ENCODE measurements at places on chromosomes 6 and 20.

DNA sequence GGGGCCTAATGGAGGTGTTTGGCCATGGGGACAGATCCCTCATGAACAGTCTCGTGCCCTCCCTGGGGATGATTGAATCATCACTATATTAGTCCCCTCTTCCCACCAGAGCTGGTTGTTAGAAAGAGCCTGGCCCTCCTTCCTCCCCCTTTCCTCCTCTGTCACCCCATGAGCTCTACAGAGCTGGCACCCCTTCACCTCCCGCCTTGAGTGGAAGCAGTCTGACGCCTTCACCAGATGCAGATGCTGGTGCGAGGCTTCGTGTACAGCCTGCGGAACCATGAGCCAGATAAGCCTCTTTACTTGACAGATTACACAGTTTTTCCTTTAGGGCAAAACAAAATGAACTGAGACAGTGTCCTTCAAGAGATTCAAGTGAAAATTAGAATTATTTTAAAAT is 74.4 kb upstream of the RIPOR2 start:
- DNase-seq, result no peak

DNA sequence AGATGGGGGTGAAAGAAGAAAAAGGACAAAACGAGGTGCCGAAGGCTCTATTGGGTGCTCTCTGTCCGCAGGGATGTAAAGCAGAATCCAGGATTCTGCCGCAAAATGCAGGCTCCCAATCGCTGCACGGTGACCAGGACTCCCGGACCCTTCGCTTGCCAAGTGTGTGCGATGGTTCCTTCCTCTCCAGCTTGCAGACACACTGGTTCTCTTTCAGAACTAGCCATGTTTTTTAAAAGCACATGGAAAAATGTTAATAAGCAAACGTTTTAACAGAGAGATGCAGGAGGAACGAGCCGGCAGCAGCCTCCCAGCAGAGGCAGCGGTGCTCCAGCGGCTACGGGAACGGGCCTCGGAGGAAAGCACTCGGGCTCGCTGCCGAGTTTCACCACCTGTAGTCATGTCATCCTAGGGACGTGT is 59.6 kb downstream of the ZNF831 start:
- DNase-seq, result no peak

GRCh38 chr6:2632368-2632767 is 118.4 kb downstream of the MYLK4 start:
- no peak for DNase-seq

GRCh38 chr6:79778816-79779215 is 147.7 kb downstream of the SH3BGRL2 start:
- no peak for DNase-seq

GRCh38 chr6:6892744-6893583 is 214.8 kb upstream of the RREB1 start:
- DNase-seq, result no peak

- no peak for DNase-seq
These were observed 303.5 kb upstream of the TSHZ2 start for GRCh38 chr20:52668626-52669025.

DNA sequence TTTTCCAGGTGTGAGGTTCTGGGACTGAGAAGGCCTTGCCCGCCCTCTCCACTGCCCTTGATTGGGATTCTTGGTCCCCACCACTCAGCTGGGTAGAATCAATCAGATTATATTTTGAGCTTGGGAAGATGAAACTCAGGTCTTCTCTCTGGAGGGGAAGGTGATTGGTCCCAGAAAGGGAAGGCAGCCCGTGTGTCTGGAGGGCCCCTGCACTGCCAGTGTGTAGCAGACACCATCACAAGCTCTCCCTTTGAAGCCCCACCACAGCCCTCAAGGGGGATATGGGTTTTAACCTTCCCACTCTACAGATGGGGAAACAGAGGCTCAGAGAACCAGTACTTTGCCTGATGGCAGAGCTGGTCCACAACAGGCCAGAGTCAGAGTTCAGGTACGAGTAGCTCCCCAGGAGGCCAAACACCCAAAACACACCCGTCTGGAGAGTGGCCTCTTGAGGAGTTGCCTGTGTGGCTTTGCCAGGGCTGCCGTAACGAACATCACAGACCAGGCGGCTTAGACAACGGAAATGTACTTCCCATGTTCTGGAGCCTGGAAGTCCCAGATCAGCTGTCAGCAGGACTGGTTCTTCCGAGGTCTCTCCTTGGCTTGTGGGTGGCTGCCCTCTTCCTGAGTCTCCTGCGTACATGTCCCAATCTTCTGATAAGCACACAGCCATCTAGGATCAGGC is 205.6 kb downstream of the SYNDIG1 start:
- DNase-seq, result no peak

DNA sequence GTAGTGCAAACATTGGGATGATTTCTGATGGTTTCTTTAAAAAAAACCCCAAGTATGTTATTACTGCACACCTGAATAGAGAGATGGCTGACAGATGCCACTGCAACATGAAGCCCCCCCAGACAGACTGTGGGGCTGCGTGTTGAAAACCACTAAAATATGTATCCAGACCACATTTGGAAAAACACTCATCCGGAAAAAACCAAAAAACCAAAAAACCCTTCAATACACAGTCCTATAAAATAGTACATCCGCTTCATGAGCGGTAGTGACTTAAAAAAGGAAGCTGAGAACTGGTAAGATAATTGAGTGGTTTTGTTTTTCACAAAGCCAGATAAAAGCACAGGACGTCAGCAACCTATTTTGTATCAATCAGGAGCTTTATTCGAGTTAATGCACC is 47.1 kb upstream of the EDN3 start:
- no peak for DNase-seq

GRCh38 chr20:11255860-11256259 is 582.1 kb upstream of the JAG1 start:
- no peak for DNase-seq

DNA sequence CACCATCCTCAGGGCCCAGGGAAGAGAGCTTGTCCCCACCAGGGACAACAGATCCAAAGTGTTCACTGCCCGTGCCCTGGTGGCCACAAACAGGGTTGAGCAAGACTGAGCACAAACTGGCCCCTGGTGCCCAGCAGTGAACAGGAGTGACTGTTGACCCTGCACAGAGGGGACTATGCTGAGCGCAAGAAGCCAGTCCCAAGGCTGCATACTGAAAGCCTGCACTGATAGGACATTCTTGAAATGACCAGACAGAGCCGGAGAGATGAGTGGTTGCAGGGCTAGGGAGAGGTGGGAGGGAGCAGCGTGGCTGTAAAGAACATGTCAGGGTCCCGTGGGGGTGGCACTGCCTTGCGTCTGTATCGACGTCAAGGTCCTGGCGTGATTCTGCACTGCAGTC is 2.9 kb upstream of the FNDC11 start:
- DNase-seq, result no peak

- DNase-seq, result no peak
These were observed 51.2 kb upstream of the AKIRIN2 start for GRCh38 chr6:87753131-87753685.

DNA sequence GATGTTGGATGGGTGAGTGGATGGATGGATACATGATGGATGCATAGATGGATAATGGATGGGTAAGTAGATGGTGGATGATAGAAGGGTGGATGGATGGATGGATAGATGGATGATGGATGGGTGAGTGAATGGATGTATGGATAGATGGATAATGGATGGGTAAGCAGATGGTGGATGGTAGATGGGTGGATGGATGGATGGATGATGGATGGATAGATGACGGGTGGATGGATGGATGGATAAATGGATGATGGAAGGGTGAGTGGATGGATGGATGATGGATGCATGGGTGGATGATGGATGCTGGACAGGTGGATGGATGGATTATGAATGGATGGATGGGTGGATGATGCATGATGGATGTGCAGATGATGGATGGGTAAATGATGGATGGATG is 175.5 kb downstream of the TAF4 start:
- DNase-seq, result no peak

DNA sequence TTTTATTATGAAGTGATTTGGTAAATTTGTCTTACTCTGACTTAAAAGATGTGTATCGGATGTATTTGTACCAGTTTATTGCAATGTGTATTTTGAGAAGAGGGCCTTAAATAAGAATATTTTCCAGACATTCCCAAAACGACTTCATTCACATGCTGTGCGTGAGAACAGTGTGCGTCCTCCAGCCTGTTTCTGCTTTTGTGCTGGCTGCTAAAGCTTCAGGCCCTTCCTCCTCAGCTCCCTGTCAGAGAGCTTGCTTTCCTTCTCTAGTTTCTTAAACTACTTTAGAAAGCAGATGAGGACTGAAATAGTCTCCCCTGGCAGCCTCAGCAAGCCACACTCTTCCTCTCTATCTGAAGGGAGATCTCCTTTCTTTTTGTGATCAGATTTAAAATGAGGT is 157.8 kb downstream of the SAMD5 start:
- DNase-seq, result no peak

GRCh38 chr6:74658391-74658790 is 547.5 kb downstream of the COL12A1 start:
- no peak for DNase-seq

DNA sequence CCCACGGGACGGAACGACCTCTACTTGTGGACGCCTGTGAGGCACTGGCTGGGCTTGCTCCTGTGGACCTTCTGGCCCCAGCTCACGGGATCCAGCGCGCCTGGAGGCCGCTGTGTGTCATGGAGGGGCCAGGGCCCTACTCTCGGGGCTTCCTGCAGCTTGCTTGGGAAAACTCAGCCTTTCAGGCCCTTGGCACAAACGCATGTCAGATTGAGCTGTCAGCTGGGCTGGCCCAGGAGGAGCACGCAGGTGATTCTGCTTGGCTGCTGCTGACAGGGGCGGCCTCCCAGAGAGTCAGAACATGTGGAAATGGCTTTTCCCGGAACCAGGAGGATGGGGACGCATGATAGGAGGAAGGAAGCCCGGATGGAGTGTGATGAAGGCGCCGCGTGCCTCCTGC is 39.7 kb downstream of the TMEM181 start:
- DNase-seq, result no peak

DNA sequence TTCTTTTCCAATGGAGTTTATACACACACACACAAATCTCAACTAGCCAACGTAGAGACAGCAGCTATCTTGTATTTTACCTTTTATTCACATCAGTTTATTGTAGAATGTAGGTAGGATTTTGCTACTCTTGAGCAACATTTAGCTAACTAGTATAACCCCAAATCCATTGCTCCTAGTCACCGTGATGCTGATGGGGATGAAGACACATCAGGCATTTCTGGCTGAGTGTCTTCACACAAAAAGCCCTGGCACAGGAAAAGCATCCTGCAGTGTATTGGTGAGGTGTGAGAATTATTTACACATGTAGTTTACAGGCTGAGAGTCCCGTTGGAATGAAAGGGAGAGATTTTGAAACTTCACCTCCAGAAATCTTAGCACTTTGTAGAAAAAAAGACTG is 65.9 kb upstream of the FBXL4 start:
- DNase-seq, result no peak

DNA sequence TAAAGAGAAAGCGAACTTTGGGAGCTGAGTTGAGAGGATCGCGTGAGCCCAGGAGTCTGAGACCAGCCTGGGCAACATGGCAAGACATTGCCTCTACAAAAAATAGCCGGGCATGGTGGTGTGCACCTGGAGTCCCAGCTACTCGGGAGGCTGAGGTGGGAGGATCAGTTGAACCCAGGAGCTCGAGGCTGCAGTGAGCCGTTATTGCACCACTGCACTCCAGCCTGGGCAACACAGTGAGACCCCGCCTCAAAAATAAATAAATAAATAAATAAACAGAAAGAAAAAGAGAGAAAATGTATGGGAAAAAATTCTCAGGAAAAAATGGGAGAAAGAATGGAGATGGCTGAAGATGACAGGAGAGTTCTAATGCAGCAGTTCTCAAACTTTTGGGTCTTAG is 2.5 kb downstream of the C20orf202 start:
- DNase-seq, result no peak

GRCh38 chr20:63235399-63235983 is at the start of gene BIRC7:
BIRC7 (plus strand) TSS chr20:63235905; CDS start chr20:63236097, 192 bp downstream.
- DNase-seq, result no peak

- no peak for DNase-seq
These were observed 36.7 kb downstream of the POU3F2 start for GRCh38 chr6:98871057-98871456.

DNA sequence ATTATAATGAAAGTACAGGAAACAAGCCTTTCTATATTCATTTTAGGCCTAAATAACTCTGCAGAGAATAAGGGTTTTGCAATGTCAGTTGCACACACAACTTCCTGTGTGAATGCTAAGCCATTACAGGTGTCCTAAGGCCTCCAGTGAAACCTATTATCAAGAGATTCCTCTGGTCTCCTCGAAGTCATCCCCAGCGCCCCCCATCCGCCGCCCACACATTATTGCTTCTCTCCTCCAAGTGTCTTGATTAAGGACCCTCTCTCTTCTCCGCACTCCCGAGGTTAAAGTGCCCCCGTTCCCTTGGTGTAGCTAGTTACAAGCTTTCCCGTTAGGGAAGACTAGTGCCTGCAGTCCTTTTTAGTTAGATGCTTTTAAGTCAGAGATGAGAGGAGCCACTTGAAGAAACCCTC is 1.3 kb downstream of the HIVEP2 start:
- no peak for DNase-seq

DNA sequence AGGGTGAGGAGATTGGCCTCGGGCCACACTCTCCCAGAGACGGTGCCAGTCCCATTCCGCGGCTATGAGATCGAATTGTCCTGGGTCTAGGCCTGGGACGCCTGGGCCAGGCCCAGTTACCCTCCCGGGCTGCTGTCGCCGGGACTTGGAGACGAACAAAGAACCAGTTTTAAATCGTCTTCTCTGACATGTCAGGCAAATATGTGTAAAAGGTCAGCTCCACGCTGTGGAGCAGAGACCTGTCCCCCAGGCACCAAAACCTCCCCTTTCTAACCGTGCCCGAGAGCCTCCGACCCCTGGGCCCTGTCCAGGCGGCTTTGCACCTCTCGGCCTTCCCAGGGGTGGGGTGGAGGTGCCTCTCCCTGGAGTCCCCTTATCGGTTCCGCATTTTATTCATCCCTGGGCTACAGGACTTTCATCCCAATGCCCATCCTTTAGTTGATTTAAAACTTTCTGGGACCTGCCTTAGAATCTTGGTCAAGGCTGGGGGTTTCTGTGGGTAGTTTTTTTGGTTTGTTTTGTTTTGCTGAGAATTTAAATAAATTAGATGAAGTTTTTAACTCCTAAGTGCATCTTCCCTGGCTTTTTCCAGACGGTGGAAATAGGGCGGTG is 5.8 kb upstream of the TFAP2A start:
- no peak for DNase-seq

- peak; percentile 64 for DNase-seq
These were observed 38.3 kb upstream of the SLC32A1 start for GRCh38 chr20:38685853-38686473.

GRCh38 chr6:144123836-144124235 is 26.5 kb upstream of the STX11 start:
- no peak for DNase-seq

DNA sequence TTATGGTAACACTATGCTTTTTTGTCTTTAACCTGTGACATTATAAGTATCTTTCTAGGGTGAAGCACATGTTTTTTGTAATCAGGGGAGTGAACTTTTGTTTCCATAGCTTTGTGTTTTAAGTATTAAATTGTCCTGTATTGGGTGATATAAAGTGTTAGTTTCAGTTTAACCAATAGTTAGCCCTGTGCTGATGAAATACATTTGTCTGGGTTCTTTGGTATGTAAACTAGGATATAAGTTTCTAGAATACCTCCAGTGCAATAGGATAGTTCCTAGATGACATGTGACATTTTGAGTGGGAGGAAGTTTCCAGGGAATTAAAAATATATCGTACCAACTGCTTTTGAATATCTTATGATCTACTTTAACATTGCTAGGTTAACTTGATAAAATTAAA is 611.0 kb upstream of the MARCKS start:
- no peak for DNase-seq

GRCh38 chr20:33649201-33649681 is 12.9 kb upstream of the C20orf144 start:
- no peak for DNase-seq

GRCh38 chr20:57654363-57654997 is 34.3 kb upstream of the ZBP1 start:
- peak; percentile 54 for DNase-seq
